BJ (cell line): ENCODE measurements at places on chromosomes 12 and 14. TPM values are rescaled to one million over a fixed set of nuclear protein-coding genes. Genes with fewer than 3 reads are reported as not detected.

Gene ENDOU
- 0.06 TPM in 1 of 2 replicates, not detected in the other for polyA plus RNA-seq

GRCh38 chr12:92486443-92487137 lies 216.2 kb upstream of the PLEKHG7 start:
- DNase-seq, result no peak

DNA sequence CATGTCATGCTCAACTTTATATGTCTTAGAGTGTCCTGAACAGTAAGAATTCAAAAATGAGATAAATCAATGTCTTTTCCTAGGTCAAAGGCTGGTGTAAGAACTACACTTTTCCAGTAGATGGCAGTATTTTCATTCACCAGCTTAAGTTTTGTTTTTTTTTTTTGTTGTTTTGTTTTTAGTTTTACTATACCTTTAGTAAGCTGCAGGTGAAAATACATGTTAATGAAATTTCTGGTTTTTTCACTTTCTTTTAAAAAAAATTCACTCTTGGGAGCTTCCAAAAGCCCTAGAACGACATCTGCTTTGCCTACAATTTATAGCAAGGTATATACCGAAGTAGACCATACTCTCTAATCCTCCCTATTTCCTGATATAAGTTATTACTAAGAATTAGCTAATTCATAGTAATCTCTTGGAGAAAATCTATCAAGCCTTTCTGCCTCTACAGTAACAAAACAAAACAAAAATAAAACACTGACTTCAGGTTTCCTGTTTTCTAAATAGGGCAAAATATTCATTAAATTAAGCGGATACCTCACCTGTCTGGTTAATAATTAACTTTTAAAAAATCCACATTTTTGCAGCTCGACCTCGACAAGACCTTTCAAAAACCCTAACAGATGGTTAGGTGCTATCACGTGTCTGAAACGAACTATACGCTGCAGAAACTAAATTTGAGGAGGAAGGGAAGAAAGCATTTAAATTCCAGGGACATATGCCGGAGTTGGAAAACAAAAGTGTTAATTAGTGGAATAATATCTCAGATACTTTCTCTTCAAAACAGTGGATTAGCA lies 2.7 kb upstream of the SAMD4A start:
- DNase-seq, result no peak

- no peak for DNase-seq
These were observed 33.0 kb downstream of the FOXN3 start for GRCh38 chr14:89384023-89384422.

- no peak for DNase-seq
These were observed 556.5 kb downstream of the LRFN5 start for GRCh38 chr14:42163136-42163535.

- no peak for DNase-seq
These were observed 297.5 kb downstream of the NAV3 start for GRCh38 chr12:78128211-78128610.

DNA sequence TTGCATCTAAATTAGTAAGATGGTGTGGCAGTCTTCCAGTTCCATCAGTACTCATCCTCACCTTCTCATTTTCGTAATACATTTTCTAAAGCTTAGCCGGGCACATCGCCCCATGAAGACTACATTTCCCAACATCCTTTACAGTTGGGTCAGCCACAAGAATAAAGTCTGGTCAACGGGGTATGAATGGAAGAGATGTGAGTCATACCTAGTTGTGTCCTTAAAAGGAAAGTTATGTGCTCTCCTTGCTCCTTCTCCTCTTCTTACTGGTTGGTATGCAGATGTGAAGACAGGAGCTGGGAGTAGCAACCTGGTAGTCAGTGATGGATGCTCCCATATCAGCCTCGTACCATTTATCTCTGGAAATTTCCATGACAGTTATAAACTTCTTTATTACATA lies 35.9 kb upstream of the EGLN3 start:
- peak; percentile 19 for DNase-seq

DNA sequence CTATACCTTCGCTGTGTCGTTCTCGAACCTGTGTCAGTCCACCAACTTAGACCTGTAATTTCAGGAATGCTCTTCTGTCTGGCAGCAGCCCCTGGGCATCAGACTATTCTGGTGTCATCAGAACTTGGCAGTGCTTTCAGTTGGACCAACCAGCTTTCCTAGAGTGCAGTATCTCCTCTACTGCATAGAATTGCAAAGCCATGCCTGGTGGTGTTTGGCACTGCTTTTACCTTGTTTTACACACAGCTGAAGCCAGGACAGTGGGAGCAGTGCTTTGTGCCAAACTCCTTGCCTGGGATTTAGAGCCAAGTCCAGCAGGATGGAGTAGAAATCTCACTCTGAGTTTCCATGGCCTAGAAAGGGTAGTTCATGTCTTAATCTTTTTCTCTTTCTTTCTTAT lies 1.5 kb downstream of the FLVCR2 start:
- DNase-seq, result no peak

DNA sequence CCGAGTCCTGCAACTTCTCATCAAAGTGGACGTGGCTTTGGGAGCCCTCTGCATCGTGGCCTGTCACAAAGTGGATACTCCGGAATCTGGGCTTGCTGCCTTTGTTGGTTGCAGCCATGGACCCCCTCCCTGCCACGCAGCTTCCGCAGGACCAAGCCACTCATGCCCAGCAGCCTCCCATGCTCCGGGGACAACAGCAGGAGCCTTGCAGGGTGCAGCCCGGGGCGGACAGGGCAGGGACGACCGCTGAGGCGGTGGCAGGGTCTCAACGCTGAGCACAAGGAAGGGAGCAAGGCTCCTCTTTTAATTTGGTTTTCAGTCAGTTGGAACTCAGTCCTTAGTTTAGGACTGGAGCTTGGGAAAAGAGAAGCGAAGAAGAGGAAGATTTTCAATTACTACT lies 12.1 kb upstream of the ADCY6 start:
- DNase-seq, result no peak

Gene VPS33A
- 13.2 and 20.2 TPM in 2 replicates for polyA plus RNA-seq

GRCh38 chr12:9133216-9133916 lies 17.6 kb upstream of the A2M start:
- no peak for DNase-seq

Gene INSM2
- polyA plus RNA-seq, result not detected in 2 replicates

Gene DAO
- not detected in 2 replicates for polyA plus RNA-seq

- DNase-seq, result no peak
These were observed 30.6 kb upstream of the GALNT9 start for GRCh38 chr12:132359971-132360370.

GRCh38 chr12:121789800-121790728 lies 3.4 kb downstream of the RHOF start:
- DNase-seq, result no peak

DNA sequence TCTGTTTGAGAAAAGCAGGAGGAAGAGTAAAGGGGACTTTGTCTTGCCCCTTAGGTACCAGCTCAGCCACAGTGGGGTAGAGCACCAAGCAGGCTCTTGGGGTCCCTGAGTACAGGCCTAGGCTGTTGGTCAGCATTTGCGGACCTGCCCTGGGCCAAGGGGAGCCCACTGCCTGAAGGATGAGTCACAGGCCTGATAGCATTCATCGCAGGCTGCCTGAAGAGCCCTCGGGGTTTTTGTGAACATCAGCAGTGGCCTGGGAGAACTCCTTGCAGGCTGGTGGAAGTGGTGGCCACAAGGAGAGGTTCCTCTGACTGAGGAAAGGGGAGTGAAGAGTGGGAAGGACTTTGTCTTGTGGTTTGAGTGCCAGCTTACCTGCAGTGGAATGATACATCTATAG lies 25.0 kb upstream of the P2RX7 start:
- DNase-seq, result no peak
